ENCODE measurements at places on chromosomes 16 and 17.

GRCh38 chr16:30526137-30526822 lies at the start of gene ZNF768:
TSS of gene ZNF768 (minus strand) at chr16:30526566. CDS start at chr16:30526413, 153 bp downstream.
- peak; percentile 57 for DNase-seq

DNA sequence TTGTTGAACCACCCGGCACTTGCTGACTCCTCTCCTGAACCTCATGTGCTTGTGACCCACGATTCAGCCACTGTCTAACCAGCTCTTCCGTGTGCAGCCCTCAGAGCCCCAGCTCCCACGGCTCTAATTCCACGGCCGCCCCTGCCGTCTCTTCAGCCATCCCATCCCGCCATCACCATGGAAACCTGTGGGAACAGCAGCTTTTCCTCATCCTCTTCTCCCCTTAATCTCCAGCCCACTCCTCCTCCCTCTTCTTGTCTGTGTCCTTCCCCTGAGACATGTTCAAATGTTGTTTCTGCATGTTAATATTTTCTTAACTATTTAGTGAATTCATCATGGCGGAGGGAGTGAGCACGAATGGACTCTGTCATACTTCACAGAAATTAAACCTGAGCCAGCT lies 285.2 kb downstream of the CDH13 start:
- no peak for DNase-seq

DNA sequence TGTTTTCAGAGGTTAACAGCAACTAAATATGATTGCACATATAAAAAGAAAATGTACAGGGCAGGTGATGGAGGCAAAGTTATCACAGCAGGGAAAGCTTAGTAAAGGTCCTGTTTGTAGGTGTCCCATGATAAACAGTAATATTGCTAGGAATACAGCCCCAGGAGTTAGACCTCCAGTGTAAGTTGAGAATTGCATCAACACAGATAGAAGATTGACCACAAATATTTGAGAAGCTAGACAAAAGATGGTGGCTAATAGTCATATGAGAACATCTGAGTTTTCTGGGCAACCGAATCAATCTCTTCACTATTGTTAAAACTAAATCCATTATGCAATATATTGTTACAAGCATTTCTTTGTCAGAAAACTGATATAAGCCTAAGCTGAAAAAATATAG lies 152.6 kb downstream of the CDH11 start:
- no peak for DNase-seq

GRCh38 chr16:30491744-30492308 lies 19.3 kb downstream of the ITGAL start:
- peak; percentile 17 for DNase-seq

GRCh38 chr16:49280841-49281371 lies 732 bp downstream of the CBLN1 start:
- DNase-seq, result no peak

GRCh38 chr17:1060991-1061390 lies 64.1 kb downstream of the TIMM22 start:
- no peak for DNase-seq

DNA sequence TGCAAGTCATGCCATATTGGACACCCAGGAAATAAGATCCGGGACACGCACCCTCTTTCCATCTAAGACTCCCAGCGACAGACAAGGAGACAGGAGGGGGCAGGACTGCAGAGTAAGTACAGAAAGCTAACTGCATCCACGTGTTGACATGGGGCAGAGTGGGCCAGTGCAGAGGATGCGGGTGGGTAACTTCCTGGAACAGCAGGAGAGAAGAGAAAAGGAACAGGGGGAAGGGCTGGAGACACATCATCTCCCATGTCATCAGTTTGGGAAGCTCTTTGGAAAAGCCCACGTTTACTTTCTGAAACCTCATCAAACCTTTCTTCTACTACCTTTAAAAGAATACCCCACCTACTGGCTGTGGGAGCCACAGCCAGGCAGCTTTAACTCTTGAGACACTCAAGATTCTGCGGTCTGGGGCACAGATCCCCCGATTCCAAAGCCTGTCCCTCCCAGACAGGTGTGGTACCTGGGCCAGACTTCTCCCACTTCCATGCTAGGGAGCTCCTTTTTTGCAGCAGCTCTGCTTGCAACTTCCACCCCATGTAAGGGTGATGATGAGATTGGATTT lies 273.5 kb upstream of the RPL38 start:
- DNase-seq, result no peak

DNA sequence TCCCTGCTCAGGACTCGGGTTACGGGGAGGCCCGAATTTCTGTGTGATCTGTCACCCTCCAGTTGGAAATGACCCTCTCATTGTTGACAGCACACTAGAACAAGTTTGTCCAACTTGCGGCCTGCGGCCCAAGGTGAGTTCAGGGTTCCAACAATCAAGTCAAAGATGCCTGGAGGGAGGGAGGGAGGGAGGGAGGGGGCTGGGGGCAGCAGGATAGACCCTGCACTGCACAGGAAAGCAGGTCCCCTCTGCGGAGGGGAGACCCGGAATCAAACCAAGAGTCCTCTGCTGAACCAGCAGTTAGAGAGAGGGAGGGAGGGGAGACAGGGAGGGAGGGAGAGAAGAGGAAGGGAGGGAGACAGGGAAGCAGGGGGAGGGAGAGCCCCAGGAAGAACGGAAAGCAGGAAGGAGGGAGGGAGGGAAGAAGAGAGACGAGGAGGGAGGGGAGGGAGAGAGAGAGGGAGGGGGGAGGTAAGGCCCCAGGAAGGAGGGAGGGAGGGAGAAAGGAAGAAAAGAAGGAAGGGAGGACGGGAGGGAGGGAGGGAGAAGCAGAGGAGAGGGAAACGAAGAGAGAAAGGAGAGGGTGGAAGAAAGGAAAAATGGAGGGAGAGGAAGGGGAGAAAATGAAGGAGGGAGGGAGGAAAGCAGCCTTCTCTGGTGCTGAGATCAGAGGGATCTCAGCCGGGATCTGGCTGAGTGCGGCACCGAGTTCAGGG lies 96.7 kb upstream of the CDH5 start:
- no peak for DNase-seq
